ENCODE measurements at places on chromosomes 6 and 20.
A peak's percentile ranks its signal among the peaks of the same experiment; 100 is the strongest.

DNA sequence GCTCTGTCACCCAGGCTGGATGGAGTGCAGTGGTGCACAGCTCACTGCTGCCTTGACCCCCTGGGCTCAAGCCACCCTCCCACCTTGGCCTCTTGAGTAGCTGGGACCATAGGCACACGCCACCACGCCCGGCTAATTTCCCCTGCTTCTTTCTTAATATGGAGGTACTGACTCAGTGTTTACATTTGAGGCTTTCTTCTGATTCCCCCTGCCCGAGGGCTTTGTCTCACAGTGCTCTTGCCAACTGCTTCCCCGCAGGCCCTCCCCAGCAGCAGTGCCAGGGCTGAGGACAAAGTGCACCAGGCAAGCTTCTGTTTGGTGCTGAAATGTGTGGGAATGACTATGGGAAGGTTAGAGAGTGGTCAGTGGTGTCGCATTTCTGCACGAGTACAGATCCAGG, 34.8 kb downstream of the NR2E1 start:
- DNase-seq: no peak

DNA sequence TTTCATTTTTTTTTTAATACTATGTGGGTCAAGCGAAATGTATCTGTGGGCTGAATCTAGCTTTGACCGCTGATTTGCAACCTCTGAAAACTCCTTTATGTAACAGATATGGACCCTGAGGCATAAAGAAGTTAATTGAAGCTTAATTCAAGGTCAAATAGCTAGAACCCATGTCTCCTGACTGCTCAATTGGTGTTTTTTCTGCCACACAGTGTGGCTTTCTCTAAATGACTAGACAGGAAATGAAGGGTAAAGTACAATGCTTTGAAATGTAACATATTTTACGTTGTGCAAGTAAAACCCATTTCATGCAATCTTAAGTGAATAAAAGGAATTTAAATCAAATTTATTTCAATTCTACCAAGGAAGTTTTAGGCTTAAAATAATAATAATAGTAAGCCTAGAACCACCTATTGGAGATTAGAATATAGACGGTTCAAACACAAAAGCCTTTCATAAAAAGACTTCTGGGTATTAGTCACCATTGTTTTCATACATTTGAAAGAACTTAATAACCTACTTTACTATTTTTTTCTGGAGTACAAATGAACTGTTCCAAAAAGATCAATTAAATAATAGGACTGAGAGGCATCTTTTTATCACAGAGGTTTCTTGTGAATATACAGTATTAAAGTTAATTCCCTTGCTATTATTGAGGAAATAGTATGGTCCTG, 279.8 kb downstream of the EPHA7 start:
- DNase-seq: no peak

GRCh38 chr6:116352515-116353471, 18.0 kb upstream of the DSE start:
- DNase-seq: no peak

GRCh38 chr6:166087246-166087645, 80.4 kb downstream of the TBXT start:
- DNase-seq: no peak

DNA sequence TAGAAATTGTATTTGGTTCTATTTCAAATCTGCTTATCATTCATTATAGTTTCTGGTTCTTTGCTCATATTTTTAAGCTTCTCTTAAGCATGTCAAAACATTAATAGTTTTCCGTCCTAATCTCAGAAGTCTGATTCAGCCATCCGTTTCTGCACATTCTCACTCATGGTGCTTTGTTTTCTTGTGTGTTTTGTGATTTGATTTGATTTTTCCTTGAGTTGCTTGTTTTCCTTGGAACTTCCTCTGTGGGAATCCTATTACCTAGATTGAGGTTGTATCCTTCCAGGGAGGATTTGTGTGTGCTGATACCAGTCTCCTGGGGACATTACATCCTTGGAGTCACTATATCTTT, 7.9 kb downstream of the SNX9 start:
- DNase-seq: no peak

GRCh38 chr20:12554426-12554825, 454.3 kb upstream of the SPTLC3 start:
- no peak for DNase-seq

GRCh38 chr20:51862796-51863195, 60.5 kb upstream of the SALL4 start:
- no peak for DNase-seq

DNA sequence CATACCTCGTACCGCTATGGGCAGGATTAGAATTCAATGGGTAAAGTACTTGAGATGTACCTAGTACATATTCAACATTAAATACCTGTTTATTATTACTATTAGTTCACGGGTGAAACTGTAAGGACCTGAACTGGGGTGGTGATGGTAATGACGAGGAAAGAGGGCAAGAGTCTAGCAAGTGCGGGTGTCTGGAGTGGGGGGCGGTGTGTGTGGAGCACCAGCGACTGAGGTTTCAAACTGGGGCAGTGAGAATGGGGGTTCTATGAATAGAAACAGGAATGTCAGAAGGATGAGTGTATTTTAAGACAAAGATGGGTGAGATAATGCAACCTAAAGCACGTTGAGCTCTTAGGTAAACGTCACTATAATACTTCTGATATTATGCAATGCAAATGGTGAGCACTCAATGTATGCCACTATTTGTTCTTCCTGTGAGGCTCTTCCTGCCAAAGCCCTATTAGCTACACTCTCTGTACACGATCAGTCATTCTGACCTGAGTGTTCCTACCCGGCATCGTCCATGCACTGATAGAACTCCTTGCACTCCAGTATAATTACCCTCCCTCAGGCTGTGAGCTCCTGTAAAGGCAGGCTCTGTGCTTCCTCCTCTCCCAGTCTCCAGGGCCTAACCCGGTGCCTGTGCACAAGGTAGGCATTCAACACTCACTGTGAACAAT, 55.0 kb downstream of the ALDH5A1 start:
- no peak for DNase-seq

DNA sequence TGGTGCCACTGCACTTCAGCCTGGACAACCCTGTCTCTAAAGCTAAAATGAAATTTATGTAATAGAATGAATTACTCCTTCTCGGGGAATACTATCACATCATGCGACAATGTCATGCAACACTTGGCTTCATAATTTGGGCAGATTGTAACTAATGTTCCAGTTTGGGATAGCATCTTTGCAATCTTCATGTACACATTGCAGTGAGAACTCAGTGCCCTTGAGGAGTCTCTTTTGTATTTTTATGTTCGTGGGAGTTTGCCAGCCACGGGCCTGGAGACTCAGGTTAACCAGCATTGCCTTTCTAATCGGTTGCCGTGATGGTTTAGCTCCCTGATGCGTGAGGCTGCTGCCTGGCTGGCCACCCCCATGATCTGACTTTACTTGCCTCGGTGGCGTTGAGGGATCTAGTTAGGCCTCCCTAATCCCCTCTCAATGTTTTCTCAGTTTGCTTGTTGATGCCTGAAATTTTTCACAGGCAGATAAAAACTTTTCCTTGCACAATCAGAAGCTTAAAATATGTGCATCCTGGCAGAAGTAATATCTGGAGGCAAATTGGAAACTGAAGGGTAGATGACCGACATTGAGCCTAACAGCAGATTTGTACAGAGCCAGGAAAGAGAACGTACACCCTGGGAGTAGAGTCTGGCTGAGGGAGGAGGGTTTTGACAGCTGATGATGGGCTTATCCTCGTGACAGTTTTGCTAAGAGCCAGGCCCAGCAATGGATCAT, 2.4 kb downstream of the GMPR start:
- peak; percentile 57 for DNase-seq

DNA sequence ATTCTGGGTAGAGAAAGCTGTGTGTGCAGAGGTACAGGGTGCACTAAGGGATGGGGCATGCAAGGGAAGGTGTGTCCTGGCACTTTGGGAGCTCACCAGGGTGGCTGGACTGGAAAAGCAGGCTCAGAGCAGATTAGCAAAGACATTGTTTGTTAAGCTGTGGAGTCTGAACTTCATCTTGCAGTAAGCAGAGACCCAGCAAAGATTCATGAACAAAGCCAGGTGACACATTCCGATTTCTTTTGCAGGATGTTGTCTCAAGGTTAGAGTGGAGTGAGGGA, 28.8 kb downstream of the DUSP22 start:
- no peak for DNase-seq

DNA sequence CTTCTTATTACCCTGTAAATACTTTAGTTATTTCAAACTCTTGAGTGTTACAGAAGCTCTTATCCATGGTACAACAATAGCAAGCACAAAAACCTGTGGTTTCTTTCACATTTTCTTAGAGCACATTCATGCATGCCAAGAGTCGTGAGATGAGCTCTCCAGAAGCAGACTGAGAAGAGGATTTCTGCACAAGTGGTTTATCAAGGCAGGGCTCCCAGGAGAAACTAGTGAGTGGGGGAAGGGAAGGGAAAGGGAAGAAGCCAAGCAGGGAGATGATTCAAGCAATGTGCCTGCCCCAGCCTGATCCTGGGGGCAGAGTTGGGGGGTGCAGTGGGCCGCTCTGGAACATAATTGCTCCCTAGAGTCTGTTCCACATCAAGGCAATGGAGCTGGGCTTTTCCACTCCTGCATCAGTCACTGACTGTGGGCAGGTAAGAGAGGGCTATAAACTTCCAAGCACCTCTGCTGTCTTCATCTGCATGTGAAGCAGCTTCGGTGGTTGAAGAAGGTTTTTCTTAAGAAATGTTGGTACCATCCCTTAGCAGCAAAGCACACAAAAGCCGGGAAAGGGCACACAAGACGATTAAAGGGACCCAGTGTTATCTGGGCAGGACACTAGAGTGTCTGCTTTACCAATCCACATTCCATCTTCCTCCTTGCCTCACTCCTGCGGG, 152.1 kb downstream of the PLCB4 start:
- peak; percentile 28 for DNase-seq
